ENCODE measurements at places on chromosomes 5 and 9.

DNA sequence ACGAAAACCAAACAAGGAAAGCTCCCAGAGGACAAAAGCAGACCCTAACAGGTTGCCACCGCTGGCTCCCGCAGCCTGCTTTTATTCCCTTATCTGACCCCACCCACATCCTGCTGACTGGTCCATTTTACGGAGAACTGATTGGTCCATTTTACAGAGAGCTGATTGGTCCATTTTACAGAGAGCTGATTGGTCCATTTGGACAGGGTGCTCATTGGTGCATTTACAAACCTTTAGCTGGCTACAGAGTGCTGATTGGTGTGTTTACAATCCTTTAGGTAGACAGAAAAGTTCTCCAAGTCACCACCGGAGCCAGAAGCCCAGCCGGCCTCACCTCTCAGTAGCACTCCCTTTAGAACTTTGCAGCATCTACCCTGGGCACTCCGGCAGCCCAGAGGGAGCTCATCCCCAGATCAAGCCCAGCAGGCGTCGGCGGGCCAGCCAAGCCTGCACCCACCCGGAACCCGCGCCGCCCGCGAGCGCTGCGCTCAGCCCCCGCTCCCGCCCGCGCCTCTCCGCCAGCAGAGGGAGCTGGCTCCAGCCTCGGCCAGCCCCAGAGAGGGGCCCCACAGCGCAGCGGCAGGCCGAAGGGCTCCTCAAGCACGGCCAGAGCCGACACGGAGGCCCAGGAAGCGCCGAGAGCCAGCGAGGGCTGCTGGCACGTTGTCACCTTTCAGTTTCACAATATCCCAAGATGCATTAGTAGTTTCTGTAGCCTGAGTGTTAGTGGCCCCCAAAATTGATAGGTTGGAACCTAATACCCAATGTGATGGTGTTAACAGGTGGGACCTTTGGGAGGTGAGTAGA is 35.3 kb upstream of the CLPTM1L start:
- peak; percentile 81 for DNase-seq

GRCh38 chr5:132365213-132365612 is 4.3 kb upstream of the SLC22A5 start:
- no peak for DNase-seq

- DNase-seq, result no peak
Observed at GRCh38 chr9:132702254-132702653, 32.0 kb downstream of the GTF3C4 start.

GRCh38 chr5:75672616-75673015 is 44.6 kb downstream of the POC5 start:
- no peak for DNase-seq

DNA sequence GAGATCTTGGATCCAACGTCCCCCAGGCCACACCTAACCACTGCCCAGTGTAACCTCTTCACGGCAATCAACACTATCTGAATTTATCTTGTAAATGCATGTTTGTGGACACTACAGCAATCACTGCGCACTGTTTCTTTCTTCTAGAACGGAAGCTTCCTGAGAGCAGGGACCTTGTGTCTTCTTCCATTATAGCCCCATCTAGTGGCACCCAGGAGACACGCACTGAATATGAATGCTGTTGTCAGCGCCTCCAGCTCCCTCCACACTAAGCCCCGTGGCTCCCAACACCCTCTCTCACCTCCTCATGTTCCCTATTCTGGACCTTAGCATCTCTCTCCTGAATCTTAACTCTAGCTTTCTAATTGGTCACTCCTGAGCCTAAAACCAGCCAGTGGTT is 72.7 kb downstream of the SMIM23 start:
- peak; percentile 65 for DNase-seq

DNA sequence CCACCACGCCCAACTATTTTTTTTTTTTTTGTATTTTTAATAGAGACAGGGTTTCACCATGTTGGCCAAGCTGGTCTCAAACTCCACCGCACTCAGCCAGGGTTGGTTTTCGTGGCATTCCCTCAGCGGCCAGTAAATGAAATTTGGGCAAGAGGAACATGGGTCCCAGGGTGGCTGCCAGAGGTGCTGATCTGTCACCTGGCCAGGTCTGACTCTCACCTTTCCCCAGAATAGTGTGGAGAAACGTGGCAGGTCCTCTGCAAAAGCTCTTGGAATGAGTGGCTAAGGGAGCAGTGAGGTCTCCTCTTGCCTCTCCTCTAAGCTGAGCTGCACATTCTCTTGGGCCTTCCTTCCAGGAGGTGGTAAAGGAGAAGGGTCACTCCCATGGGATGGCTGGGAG is 170.1 kb downstream of the IRX2 start:
- DNase-seq, result no peak

All from H9 (cell line).